ENCODE measurements at places on chromosomes 12 and 14. TPM values are rescaled to one million over a fixed set of nuclear protein-coding genes. Genes with fewer than 3 reads are reported as not detected.

MYO1A gene
- total RNA-seq = not detected

MIP gene
- total RNA-seq = not detected

LUM gene
- 905 TPM for total RNA-seq

LTB4R gene
- 0.98 TPM for total RNA-seq

LRRC43 gene
- not detected for total RNA-seq

OR6C2 gene
- not detected for total RNA-seq

OVCH1 gene
- total RNA-seq = not detected

ARG2 gene
- total RNA-seq = 3.1 TPM

ISM2 gene
- 0.79 TPM for total RNA-seq
